ENCODE measurements at places on chromosomes 13 and 19.

DNA sequence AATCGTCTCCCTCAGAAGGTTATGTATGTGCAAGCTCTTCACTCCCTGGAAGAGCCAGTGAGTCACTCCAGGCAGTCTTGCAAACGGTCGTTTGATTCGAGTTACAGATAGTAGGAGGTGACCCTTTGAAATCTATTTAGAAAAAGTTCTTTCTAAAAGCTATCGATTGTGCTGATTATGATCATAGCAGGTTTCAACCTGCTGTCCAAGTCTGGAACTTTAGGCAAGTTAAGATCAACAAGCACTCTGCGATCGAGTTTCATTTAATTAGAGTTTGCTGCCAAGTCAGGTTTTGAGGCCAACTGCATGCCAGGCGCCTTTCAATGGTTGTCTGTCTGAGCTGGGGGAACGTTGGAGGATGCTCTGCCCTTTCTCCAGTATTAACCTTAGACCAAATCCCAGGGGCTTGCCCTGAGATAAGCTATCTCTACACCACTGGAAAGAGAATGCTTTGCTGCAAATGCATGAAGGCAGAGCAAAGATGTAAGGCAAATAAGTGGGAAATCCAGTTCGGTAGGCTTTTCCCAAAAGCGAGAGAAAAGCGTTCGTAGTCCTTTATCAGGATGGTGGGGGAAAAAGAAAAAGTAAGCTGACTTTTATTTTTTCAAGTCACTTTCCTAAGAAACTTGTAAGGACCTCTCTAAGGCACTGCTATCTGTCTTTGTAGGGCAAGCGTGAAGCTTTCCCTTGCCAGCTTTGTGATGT is 287.5 kb downstream of the ATP8A2 start:
- no peak for DNase-seq

GRCh38 chr19:8242211-8242821 is 33.1 kb downstream of the CERS4 start:
- no peak for DNase-seq

- DNase-seq = no peak
Measured at GRCh38 chr19:49212016-49212701, 54.6 kb downstream of the TRPM4 start.

DNA sequence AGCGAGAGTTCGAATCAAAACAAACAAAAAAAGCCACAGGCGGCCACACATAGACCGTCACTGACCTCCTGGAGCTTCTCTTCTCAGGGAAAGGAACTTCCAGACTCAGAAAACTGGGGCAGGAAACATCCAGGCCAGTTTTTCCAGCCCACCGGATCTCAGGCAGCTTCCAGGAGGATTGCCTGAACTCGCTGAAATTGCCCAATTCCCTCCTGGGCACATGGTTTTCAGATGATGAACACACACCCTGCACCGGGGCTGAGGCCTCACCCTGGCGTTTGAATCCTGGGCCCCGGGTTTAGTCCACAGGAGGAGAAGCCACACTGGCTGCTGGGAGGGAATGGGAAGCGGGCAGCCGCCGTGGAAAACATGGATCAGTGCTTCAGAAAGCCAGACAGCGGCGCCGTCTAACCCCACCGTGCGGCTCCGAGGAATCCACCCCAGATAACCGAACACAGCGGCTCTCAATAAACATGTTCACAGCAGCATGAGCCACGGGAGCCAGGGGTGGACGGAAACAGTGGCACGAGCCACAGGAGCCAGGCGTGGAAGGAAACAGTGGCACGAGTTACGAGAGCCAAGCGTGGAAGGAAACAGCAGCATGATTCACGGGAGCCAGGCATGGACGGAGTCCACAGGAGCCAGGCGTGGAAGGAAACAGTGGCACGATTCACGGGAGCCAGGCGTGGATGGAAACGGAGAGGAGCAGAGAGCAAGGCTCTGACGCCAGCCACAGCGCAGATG is 18.2 kb upstream of the PTBP1 start:
- DNase-seq = no peak

GRCh38 chr13:79772811-79773210 is 291.9 kb downstream of the NDFIP2 start:
- DNase-seq = no peak

GRCh38 chr13:53357582-53357981 is 329.0 kb downstream of the OLFM4 start:
- no peak for DNase-seq

DNA sequence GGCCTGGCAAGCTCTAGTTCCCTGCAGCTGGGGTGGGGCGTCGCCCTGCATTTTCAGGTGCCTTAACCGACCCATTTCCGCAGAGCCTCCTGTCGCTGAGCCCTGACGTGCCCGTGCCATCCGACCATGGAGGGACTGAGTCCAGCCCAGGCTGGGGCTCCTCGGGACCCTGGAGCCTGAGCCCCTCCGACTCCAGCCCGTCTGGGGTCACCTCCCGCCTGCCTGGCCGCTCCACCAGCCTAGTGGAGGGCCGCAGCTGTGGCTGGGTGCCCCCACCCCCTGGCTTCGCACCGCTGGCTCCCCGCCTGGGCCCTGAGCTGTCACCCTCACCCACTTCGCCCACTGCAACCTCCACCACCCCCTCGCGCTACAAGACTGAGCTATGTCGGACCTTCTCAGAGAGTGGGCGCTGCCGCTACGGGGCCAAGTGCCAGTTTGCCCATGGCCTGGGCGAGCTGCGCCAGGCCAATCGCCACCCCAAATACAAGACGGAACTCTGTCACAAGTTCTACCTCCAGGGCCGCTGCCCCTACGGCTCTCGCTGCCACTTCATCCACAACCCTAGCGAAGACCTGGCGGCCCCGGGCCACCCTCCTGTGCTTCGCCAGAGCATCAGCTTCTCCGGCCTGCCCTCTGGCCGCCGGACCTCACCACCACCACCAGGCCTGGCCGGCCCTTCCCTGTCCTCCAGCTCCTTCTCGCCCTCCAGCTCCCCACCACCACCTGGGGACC is 1.2 kb downstream of the ZFP36 start:
- no peak for DNase-seq

- DNase-seq = no peak
Measured at GRCh38 chr13:38856065-38856464, 134.6 kb downstream of the STOML3 start.

Measured in left renal pelvis (tissue), 4 donors.